ENCODE measurements at places on chromosomes 11 and 22.

DNA sequence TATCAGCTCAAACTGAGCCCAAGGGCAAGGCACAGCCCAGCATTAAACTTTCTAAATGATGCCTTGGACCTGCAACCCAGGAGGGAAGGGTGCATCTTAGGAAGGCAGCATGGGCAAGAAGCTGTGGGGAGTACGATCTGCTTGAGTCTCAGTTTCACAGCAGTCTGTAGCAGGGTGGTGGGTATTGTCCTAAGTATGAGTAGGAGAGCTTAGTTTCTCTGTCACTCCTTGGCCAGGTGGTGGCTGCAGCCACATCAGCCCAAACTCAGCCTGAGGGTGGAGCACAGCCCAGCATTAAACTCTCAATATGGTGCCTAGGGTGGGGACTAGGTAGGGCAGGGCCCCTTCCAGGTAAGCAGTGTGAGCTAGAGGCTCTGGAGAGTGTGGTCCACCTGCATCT is 85.5 kb downstream of the ACER3 start:
- DNase-seq, result no peak

GRCh38 chr11:13208921-13209320 is 68.7 kb upstream of the BMAL1 start:
- DNase-seq, result no peak

- DNase-seq, result peak; percentile 58
Observed at GRCh38 chr11:119318240-119319135, 1.6 kb upstream of the MCAM start.

DNA sequence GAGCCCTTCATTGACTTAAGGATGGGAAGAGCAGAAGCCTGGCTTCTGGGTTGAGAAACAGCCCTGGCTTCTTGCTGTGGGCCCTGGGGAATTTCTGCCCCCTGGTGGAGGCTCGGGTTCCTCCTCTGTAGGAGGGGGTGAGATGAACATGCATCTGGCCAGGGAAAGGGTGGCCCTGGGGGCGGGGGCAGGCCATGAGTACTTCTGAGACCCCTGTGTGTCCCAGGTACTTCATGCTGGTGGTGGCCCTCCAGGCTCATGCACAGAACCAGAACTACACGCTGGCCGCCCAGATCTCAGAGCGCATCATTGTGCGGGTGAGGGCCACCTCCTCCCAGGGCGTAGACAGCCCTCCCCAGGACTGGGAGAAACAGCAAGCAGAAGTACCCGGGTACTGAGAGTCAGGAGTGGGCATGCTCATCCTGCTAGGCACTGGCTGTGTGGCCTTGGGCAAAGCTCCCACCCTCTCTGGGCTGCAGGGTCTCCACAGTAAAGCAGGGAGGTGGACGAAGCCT is 15.8 kb downstream of the TMEM258 start:
- peak; percentile 32 for DNase-seq

GRCh38 chr11:69493931-69494821 is 12.7 kb downstream of the LINC01488 start:
- no peak for DNase-seq

- no peak for DNase-seq
Observed at GRCh38 chr11:36478700-36479329, 31.3 kb downstream of the TRAF6 start.

DNA sequence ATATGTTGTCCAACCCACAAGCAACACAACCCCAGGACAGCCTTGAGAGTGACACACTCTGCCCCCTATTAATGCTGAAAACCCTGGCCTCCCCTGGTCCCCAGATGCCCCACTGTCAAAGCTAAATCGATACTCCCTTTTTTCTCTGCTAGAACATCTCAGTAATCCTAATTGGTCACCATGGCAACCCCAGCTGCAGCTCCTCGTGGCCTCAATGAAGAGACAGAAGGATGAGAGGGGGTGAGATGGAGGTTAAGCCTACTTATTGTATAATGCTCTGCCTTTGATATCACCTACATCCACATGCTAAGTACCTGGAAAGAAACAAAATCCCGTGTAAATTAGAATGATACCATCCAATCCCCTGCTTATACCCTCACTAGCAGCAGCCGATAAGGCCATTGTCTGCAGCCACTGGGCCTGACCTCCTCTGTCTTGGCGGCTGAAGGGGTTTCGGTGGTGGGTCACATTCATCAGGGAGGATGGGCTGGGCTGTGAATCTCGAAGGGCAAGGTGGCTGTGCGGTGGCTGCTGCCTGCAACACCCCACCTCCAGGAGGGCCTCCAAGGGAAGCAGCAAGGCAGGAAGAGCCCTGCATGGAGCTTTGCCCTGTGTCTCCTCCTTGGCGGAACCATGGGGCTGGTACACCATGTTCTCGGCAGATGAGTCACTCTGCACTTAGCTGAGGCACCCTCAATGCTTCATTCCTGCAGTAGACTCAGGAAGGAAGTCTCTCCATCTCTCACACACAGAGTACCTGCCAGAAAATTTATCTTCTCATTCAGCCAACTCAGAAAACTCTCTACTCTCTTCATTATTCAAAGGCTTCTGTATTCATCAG is 399.5 kb downstream of the BUD13 start:
- no peak for DNase-seq

GRCh38 chr22:47777426-47777825 is 1015.0 kb downstream of the TBC1D22A start:
- no peak for DNase-seq

DNA sequence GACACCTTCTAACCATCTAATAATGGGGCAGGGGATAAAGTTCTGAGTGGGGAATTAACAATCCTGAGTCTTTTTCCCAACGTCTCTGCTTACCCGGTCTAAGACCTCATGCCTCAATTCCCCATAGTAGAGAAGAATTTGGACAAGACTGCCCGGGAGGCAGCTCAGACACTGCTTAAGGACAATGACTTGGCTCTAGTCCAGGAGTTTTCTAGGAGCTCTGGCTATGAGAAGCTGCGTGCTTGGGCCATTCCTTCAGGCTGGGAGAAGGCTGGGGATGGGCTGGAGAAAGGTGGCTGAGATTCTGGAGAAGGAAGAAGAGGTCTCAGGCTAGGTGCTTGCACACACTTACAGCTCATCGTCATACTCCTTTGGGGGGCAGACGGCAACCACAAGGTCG is 19.8 kb upstream of the ABCC8 start:
- no peak for DNase-seq
